ENCODE measurements at places on chromosomes 11 and 22. TPM values are rescaled to one million over a fixed set of nuclear protein-coding genes. Genes with fewer than 3 reads are reported as not detected.

The CCDC116 gene
- total RNA-seq: 0.23 TPM

The PIWIL4 gene
- 5.5 TPM for total RNA-seq

The CECR2 gene
- total RNA-seq: 6.0 TPM

The SERPIND1 gene
- 5.8 TPM for total RNA-seq

The PRR33 gene
- not detected for total RNA-seq

The MS4A10 gene
- total RNA-seq: not detected

The ACTN3 gene
- 0.23 TPM for total RNA-seq

The SYVN1 gene
- 11.1 TPM for total RNA-seq

The TSPAN32 gene
- 0.69 TPM for total RNA-seq

The BTBD18 gene
- not detected for total RNA-seq

The VSIG2 gene
- total RNA-seq: not detected

The CHRDL2 gene
- total RNA-seq: not detected

The HIC2 gene
- 8.5 TPM for total RNA-seq

The CENPM gene
- 8.1 TPM for total RNA-seq

The CASP5 gene
- total RNA-seq: not detected

The CRYBB2 gene
- not detected for total RNA-seq

The SLC7A4 gene
- total RNA-seq: 6.7 TPM

The TSPAN18 gene
- 13.6 TPM for total RNA-seq

The C11orf97 gene
- total RNA-seq: 2.5 TPM

The RFPL3 gene
- not detected for total RNA-seq

The ZP1 gene
- total RNA-seq: 0.46 TPM

The GGT5 gene
- total RNA-seq: 1.6 TPM

The PRODH gene
- 10.1 TPM for total RNA-seq

The UPK2 gene
- total RNA-seq: not detected

The FREY1 gene
- total RNA-seq: 1.2 TPM

The MS4A4E gene
- not detected for total RNA-seq

The B4GALNT4 gene
- 75.7 TPM for total RNA-seq

The MPEG1 gene
- 3.0 TPM for total RNA-seq

The POTEH gene
- total RNA-seq: not detected

The LRRC4C gene
- 90.2 TPM for total RNA-seq

The OSBP2 gene
- 19.4 TPM for total RNA-seq

The MAJIN gene
- total RNA-seq: not detected

The PLAAT3 gene
- 14.1 TPM for total RNA-seq

The OR52A1 gene
- not detected for total RNA-seq

The GRM5 gene
- 178 TPM for total RNA-seq

The TMPRSS4 gene
- not detected for total RNA-seq

The PLAAT5 gene
- total RNA-seq: 5.5 TPM

The GTSE1 gene
- total RNA-seq: 3.0 TPM

The SLC15A3 gene
- 9.9 TPM for total RNA-seq

The PAX6 gene
- 14.8 TPM for total RNA-seq

The MYOD1 gene
- total RNA-seq: not detected

The KDELR3 gene
- total RNA-seq: 1.2 TPM

The OR52H1 gene
- total RNA-seq: 0.69 TPM
